ENCODE measurements at places on chromosomes 4 and X.

- no peak for DNase-seq
These were observed 53.1 kb downstream of the IGSF1 start for GRCh38 chrX:131235768-131236545.

GRCh38 chrX:102067966-102068723, 57.3 kb upstream of the TCEAL2 start:
- DNase-seq: no peak

GRCh38 chrX:47936224-47936939, 67.4 kb downstream of the ZNF182 start:
- DNase-seq: no peak

DNA sequence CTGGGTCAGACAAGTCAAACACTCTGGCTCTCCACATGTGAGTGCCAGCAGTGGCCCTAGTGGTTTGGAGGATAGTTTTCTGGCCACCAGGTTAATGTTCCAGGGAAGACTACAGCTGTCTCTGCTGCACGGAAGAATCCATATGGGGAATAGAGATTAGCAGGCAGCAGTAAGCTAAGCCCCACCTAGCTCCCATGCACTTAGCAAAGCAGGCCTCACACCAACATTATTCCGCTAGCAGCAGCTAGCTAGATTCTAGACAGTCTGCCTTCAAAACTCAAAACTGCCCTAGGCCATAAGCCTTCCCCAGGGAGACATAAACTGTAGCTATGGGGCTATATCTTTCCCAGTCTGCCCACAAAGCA, 203.4 kb downstream of the CHIC1 start:
- no peak for DNase-seq

DNA sequence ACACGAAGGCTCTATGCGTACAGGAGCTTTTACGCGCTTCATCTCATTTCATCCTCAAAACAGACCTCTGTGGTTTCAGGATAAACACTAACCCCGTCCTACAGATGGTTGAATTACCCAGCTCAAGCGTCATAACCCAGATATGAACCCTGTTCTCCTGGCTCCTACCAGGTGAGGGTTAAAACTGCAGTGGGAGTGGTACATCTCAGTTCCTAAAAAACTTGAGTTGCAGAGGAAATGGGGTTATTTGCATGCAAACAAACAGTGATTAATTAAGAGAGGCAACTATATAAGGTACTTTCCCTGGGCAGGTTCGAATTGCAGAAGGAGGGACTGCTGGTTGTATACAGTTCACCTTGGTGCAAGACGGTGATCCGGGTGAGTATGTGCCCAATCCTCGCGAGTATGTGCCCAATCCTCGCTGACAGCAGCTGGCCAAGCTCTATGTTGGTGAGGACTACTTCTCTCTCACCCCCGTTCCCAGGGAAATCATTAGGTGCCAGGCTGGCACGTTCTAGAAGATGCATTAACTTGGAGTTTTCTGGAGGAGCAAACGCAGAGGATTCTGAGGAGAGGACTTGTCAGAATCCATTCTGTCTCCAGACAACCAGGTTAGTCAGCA, 72.6 kb downstream of the FHDC1 start:
- no peak for DNase-seq

DNA sequence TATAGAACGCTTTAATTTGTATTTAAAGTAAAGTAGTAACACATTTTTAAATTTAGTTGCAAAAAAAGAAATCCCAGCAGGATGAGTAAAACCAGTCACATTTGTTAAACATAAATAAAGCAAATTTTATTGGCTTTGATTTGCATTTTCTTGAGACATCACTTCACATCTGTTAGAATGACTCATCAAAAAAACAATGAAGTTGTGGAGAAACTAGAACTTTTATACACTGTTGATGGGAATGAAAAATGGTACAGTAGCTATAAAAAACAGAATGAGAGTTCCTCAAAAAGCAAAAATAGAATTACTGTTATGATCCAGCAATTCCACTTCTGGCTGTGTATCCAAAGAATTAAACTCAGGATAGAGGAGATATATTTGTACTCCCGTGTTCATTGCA, 454.0 kb upstream of the KLHL4 start:
- DNase-seq: no peak

- DNase-seq: no peak
These were observed 135.2 kb downstream of the EPHA5 start for GRCh38 chr4:65535113-65535512.

DNA sequence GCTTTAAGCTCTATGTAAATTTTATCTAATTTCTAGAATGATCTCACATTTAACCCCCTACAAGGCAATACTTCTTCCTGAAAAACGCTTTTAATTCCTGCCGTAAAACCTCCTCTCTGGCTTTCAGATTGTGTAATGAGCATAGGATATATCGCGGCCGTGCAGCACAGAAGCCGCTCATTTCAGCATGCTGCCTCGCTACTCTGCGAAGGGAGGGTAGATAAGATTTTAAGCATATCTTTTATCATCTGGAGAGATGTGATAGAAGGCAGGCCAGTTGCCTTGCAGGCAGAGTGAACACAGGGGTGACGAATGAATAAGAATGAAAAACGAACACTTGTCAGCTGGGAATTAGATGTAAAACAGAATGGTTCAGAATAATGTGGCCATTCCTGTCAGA, 265.5 kb downstream of the UNC5C start:
- no peak for DNase-seq

DNA sequence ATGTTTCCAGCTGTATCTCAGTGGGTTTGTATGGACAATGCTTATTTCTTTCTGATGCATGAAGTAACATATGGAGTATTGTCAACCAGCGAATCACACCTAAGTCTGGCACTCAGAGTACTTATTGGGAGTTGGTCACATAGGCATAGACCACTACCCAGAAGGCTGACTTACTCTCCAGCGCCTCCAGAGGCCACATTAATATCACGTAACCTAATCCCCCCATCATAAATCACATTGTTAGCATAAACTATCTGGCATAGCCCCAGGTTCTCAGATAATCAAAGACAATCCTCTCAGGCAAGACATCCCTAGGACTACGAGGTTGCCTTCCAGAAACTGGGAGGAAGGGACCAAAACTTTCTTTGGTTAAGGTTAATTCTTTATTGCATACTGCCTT, 560.5 kb upstream of the PABPC4L start:
- no peak for DNase-seq

- no peak for DNase-seq
These were observed 315.7 kb downstream of the HNRNPD start for GRCh38 chr4:82057990-82058544.

DNA sequence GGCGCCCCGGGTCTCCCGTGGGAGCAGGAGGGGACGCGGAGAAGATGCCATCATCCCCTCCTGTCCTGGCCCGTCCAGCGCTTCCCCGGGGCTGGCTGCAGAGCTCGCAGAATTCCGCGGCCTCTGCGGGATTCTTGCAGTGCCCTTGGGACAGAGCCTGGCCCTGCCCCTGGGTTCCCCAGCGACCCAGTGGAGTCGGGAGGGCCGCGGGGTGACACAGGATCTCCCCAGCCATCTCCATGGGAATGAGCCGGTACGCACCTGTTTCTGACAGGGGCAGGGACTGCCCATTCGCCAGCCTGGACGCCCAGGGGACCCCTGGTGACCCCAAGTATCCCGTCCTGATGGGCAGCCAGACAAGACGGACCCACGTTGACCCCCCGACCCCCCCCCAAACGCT, 482 bp downstream of the FAM9C start:
- DNase-seq: no peak

DNA sequence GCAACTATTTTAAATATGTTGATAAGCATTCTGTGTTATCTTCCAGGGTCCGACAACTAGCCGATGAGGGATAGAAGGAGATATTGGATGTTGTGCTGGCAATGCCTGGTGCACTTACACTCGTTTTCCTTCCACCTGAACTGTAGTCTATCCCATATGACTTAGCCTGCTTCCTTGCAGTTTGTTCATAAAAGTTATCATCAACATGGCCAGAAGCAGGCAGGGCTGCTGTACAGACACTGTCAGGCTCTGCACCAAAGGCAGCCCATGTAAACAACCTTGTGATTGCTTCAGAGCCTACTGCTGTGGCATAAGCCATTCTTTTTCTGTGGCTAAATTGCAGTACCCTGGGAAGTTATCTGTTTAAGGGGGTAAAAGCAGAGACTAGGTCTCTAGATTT, 1.6 kb downstream of the MAPK10 start:
- no peak for DNase-seq
